Activated CD4-positive, alpha-beta T cell treated with anti-CD3 and anti-CD28 coated beads for 1 hour (primary cell): ENCODE measurements at places on chromosomes 7 and 10.

GRCh38 chr10:122468307-122468925 is 7.1 kb downstream of the HTRA1 start:
- no peak for DNase-seq

DNA sequence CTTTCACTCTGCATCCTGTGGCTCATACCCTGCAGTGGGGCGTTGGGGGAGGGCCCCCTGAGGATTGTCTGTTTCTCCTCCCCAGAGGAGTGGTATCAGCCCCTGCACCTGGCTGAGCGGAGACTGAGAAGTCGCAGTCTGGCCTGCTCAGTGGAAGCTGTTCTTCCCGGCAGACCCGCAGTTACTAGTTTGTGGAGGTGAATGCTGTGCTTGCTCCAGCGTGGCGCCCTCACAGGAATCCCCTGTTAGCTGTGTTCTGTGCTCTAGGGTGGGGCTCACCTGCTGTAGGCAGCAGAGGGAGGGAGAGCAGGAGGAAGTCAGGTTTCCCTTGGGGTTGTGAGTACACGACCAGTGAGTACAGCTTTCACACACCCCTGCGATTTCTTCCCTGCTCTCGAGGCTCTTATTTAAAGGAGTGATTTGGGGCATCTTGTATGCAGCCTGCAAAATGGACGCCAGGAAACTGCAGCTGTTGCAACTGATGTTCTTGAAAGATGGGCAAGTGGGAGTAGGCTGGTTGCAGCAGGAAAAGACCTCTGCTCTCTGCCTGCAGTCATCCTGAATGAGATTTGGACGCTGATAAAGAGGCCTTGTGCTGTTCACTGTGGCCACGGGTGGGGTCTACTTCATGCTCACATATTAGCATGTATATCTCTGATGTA is 66.4 kb downstream of the HK1 start:
- no peak for DNase-seq

DNA sequence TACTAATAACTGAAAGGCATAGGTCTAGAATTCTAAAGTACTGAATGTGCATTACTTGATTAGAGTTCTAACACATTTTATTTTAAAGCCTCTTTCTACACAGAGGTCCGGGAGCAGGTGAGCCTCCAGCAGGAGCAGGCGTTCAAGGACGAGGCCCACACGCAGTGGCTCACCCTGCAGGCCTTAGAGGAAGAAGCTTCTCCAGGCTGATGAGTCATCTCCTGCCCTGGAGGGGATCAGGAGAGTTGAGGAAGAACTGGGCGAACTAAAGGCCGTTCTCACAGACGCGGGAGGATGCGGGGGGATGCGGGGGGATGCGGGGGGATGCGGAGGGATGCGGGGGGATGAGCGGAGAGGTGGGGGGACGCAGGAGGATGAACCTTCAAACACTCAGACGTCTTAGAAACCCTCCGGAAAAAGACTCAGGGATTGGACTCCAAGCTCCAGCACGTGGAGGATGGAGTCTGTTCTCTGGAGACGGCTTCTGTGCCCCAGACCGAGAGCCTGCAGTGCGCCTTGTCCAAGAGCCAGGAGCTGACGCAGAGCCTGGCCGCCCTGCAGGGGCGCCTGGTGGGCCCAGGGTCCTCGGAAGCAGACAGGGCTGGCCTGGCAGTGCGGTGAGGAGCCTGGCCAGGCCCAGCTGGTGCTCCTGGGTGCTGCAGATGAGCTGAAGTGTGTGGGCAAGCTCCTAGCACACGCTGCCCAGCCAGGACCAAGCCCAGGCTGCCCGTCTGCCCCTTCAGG is 433.7 kb upstream of the TPK1 start:
- no peak for DNase-seq

- DNase-seq: no peak
Measured at GRCh38 chr10:86813101-86813500, 56.7 kb downstream of the BMPR1A start.

DNA sequence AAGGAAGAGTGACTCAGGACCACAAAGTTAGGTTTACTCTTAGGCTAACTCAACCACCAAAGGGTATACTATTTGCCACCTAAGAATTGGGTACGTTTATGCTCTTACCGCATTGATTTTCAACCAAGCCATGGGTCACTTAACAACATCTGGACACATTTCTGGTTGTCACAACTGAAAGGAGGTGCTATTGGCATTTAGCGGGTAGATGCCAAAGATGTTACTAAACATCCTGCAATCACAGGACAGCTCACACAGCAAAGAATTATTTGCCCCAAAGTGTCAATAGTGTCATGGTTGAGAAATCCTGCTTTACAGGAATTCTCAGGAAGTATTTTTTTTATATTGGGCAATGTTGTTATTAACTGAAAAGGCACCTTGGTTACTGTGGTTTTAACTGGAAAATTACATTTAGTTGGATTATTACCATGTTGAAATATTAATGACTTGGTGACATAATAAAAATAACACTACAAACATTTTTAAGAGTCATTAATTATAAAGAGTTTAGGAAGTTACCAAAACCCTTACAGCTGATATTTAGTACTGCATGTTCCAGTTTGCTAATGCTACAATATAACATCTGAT is 185.0 kb upstream of the TMEM196 start:
- no peak for DNase-seq

DNA sequence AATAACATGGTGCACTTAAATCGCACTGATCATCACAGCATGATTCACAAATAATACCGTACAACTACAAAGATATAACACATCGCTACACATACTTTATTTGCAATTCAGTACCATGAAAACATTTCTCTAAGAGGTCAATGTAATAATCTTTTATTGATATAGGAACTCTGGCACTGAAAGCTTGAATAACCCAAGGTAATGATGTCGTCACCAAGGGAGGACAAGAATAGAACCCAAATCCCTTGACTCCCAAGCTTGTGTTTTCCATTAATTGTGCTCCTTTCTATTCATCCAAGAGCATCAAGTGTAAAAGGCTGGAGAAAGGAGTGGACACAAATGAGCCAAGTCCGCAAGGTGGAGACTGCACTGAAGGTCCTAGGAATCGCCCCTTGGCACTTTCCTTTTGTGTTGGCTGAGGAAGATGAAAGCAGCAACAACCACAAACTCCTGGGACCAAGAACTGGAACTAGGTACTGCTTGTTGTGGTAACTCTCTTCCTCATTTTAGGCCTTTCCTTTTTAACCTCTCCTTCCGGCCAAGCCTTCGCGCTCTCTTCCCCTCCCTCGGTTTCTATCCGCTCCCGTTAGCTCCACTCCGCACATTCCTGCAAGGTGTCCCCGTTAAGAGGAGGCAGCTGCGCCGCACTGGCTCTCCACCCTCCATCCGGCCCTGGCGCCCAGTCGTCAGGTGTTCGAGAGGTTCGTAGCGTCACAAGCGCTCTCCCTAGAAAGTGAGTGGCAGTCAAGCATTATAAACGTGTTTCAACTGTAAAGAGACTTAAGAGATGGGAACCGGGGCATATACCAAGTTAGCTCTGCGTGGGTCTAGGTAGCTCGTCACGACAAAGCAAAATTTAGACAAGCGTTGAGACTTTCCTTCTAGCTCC is 1.0 kb upstream of the CBLL1 start:
- DNase-seq: no peak
